Choroid plexus epithelial cell (primary cell): ENCODE measurements at places on chromosomes 7 and 10.
A peak's percentile ranks its signal among the peaks of the same experiment; 100 is the strongest.

- DNase-seq = no peak
These were observed 109.1 kb upstream of the FAM180A start for GRCh38 chr7:135857519-135858274.

- peak; percentile 68 for DNase-seq
These were observed 3.9 kb upstream of the IQUB start for GRCh38 chr7:123538189-123538714.

- DNase-seq = no peak
These were observed 4.3 kb upstream of the CXCL12 start for GRCh38 chr10:44389150-44389549.

GRCh38 chr7:105202616-105203015, 186.1 kb downstream of the SRPK2 start:
- DNase-seq = no peak

GRCh38 chr7:130513447-130513846, 21.6 kb downstream of the MEST start:
- DNase-seq = no peak

GRCh38 chr10:54962134-54962900, 161.3 kb upstream of the PCDH15 start:
- DNase-seq = no peak

DNA sequence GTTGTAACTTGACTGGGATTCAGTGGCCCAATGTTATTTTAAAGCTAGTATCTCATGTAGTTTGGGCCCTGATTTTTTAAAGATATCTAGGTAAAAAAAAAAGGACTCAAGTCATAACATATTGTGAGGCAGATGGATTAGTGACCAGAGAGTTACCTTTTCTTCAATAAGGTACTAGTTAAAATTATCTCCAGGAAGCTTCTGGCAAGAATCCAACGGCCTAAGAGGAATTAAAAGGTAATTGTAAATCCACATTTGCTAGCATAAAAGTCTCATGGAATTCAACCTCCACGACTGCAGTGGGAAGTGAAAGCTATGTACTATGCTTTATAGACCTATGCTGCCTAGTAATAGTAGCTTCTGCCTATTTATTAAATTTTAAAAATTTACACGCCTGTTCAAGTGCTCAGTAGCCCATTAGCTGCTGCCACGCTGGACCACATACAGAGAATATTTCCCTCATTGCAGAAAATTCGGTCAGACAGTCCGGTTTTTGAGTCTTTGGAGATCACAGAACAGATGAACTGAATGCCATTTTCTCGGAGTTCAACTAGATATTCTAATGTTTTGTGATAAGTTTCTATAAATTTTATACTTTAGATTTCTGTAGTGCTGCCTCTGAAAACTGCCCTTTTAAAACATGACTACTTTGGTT, 118.4 kb downstream of the NSUN6 start:
- DNase-seq = no peak

- peak; percentile 61 for DNase-seq
These were observed 33.9 kb upstream of the MSMB start for GRCh38 chr10:46079831-46080585.

- peak; percentile 30 for DNase-seq
These were observed 51.9 kb upstream of the CAPZA2 start for GRCh38 chr7:116810267-116811116.

GRCh38 chr10:68869623-68870022, 31.5 kb upstream of the DDX50 start:
- DNase-seq = peak; percentile 44

- DNase-seq = no peak
These were observed 527 bp downstream of the HOXA1 start for GRCh38 chr7:27095050-27095896.
